Activated naive CD4-positive, alpha-beta T cell (primary cell): ENCODE measurements at places on chromosomes 2 and 18.

- no peak for DNase-seq
Measured at GRCh38 chr2:83949361-83949760, 509.7 kb downstream of the SUCLG1 start.

DNA sequence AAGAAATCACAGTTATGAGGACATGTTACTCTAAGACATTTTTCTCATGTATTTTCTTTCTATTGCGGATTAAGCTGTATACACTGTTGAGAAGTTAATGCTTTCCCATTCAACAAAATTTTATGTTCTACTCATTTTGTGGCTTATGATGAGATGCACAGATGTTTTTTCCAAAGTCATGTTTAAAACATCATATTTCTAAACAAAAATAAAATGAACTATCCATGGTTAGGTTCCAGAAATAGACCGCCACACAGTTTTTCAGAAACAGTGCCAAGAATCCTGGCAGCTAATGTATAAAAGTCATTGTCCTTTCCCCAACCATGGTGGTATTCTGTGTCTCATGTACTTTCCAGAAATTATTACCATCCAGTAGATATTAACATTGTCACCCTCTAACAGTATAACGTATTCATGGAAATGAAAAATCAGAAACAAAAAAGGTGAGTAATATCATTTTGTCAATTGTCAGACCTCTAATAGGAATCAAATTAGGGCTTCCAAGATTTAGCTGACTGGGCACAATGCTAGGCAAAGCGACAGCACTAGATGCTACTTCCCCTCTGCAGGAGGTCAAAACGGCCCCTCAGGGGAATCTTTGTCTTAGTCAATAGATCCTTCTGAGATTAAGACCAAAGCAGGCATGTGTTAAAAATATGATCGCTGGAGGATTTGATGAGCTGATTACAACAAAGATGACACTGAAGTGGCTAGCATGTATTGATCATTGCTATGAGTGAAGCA, 54.4 kb upstream of the ZNF397 start:
- no peak for DNase-seq

DNA sequence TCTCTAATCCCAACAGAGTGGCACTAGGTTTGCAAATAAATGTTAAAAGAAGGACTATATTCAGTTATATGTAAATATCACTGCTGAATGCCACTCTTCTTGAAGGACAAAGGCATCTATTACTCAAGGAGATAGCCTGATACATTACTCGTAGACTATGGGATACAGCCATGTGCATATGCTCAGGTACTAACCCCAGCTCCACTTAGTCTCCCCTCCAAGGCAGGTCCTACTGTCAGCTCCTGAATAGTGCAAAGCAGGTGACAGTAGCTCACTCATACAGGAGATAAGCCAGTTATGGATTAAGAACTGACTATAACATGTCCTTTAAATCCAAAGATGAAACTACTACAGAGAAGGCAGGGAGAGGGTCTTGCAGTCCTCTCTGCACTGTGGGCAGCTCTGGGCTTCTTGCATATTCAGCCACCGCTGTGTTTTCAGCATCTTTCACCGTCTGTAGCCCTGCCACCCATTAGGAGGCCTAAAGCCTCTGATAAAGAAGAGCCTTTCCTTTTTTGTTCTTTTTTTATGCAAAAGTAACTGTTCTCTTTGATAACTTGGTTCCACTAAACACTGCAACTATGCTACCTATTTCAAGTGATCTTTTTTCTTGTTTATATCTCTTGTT, 135.1 kb upstream of the EPB41L3 start:
- no peak for DNase-seq

GRCh38 chr2:178297091-178297411, 102.7 kb downstream of the OSBPL6 start:
- no peak for DNase-seq

GRCh38 chr18:33369711-33370449, 70.6 kb downstream of the CCDC178 start:
- DNase-seq: no peak

DNA sequence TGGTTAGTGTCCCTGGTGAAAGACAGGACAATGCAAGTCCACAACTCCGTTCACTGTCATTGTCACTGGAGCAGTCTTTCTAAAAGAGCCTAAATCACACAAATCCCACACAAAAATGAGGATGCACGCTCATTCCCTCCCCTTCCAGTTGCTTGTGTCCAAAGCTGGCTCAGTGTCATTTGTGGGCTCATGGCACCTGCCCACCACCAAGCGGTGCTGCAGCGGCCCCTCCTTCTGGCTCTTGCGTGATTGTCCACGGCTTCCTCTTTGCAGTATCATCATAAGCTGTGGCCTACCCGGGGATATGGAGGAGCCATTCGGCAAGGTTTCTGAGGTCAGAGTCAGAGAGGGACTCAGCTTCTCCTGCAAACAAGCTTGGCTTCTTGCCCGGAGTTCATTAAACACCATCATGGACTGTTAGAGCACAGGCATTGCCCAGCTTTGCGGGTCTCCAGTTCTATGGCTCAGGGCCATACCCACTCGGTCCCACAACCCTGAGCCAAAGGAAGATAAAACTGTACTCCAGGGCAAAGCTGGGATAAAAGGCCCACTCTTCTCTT, 179.4 kb upstream of the AGAP1 start:
- no peak for DNase-seq

- no peak for DNase-seq
Measured at GRCh38 chr2:32715391-32715841, 87.6 kb downstream of the TTC27 start.

- DNase-seq: no peak
Measured at GRCh38 chr2:202035089-202035940, 1.7 kb downstream of the FZD7 start.

DNA sequence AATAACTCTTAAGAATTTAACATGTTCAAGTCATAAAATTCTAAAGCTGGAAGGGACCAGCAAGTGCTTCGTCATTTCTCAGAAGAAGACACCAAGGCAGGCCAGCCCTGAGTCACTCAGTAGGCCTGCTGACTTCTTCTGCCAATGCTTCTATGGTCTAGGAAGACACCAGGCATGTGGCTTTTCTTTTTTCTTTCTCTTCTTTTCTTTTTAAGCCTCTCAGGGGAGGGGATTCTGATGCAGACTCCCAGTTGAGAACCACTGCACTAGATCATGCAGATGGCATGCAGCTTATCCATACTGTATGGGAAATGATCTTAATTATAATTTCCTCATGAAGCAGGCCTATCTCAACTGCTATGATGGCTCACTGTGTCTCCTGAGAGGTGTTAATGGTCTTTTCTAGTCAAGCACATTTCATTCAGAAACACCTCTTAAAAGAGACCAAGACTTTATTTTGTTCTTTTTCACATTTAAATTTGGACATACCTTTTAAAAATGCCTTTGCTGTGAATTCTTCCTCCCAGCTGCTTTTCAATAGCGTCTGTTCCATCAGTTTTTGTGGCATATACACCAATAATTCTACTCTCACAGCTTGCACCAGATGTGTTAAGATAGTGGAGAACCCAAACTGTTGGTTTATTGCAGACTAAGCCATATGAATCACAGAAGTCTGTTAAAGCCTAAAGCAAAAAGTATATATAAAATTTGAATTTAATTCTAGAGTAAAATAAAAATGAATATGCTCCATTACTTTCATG, 11.3 kb downstream of the KCTD18 start:
- DNase-seq: no peak

GRCh38 chr2:44996356-44996755, 12.9 kb downstream of the SIX2 start:
- DNase-seq: no peak

- DNase-seq: no peak
Measured at GRCh38 chr18:76850112-76850511, 27.8 kb downstream of the ZNF236 start.
